Ureter (tissue), 1 donor: ENCODE measurements at places on chromosomes 7 and 10. TPM values are rescaled to one million over a fixed set of nuclear protein-coding genes. Genes with fewer than 3 reads are reported as not detected.

The ATG9B gene
- total RNA-seq, result 0.55 TPM

The TSPAN13 gene
- 50.2 TPM for total RNA-seq

The LIPJ gene
- total RNA-seq, result 0.39 TPM

The VSTM4 gene
- 16.0 TPM for total RNA-seq

The AOAH gene
- total RNA-seq, result 12.3 TPM

The COL17A1 gene
- 18.5 TPM for total RNA-seq

- DNase-seq, result peak; percentile 54
Observed at GRCh38 chr10:31319602-31320549, 860 bp downstream of the ZEB1 start.

DNA sequence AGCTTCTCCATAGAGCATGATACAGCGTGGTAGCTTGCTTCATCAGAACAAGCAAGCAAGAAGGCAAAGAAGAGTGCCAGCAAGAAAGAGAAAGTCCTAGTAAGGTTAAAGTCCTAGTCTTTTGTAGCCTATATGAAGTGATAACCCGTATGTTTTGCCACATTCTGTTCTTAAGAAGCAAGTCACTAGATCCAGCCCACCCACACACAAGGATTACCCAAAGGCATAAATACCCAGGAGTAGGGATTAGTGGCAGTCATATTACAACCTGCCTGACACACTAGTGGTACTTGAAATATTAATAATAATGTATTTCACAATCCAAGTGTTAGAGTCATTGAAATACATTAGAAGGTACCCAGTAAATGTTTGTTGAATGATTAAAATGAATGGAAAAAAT, 285.5 kb downstream of the HPSE2 start:
- no peak for DNase-seq

The HOXA2 gene
- total RNA-seq, result 1.8 TPM

The KCND2 gene
- 4.9 TPM for total RNA-seq

- no peak for DNase-seq
Observed at GRCh38 chr7:137931823-137932222, 70.1 kb downstream of the CREB3L2 start.

The HOXA4 gene
- 9.4 TPM for total RNA-seq

The ASZ1 gene
- not detected for total RNA-seq

The INMT gene
- 31.4 TPM for total RNA-seq

- no peak for DNase-seq
Observed at GRCh38 chr7:139479620-139480019, 3.9 kb downstream of the KLRG2 start.
